Activated CD4-positive, alpha-beta T cell treated with anti-CD3 and anti-CD28 coated beads, Interleukin-10, Interleukin-2, amounts not matched to agents 100 ng/mL and 50 ng/mL, durations not matched to agents 16 hours and 8 hours (primary cell): ENCODE measurements at places on chromosomes 5 and 9.
A peak's percentile ranks its signal among the peaks of the same experiment; 100 is the strongest.

- DNase-seq: no peak
Observed at GRCh38 chr5:17304282-17304681, 86.9 kb downstream of the BASP1 start.

- no peak for DNase-seq
Observed at GRCh38 chr9:98580956-98581355, 127.8 kb downstream of the GABBR2 start.

DNA sequence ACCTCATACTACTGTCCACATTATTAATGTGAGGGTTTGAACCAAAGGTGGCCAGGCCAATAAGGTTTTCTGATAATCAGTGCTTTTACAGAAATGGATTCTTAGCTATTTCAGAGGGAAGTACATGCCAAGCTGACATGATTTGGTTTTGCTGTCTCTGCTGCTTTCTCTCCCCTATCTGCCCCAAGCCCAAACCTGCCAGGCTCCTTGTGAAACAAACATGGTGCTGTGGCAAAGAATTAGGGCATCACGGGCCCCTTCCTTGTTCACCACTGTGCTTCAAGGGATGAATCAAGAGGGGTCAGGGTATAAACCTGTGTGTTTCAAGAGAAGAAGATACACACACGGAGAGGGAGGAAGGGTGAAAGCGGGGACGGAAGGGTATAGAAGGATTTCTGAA is 41.3 kb upstream of the SMU1 start:
- no peak for DNase-seq

- no peak for DNase-seq
Observed at GRCh38 chr5:123116058-123116457, 27.0 kb downstream of the PRDM6 start.

GRCh38 chr5:116731432-116731831 is 156.8 kb upstream of the SEMA6A start:
- no peak for DNase-seq

DNA sequence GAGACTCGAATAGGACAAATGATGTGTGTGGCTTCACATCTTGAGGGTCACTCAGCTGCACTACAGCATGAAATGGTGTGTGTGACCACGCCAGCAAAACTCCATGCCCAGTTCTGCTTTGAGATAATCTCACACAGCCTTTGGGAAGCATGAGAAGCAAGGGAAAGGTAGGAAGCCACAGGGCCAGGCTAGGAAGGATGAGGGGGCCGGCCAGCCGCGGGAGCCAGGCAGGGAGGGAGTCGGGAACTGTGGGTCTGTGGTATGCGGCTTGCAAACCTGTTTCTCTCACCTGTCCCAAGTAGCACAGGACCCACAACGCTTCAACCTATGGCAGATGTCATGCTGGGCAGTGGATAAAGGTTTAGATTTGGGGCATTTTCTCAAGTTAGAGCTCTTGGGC is 142.0 kb downstream of the HSPA4 start:
- no peak for DNase-seq

GRCh38 chr5:172806897-172807672 is 27.0 kb upstream of the ERGIC1 start:
- DNase-seq: peak; percentile 95

GRCh38 chr9:133713150-133713959 is 24.8 kb downstream of the SARDH start:
- no peak for DNase-seq

DNA sequence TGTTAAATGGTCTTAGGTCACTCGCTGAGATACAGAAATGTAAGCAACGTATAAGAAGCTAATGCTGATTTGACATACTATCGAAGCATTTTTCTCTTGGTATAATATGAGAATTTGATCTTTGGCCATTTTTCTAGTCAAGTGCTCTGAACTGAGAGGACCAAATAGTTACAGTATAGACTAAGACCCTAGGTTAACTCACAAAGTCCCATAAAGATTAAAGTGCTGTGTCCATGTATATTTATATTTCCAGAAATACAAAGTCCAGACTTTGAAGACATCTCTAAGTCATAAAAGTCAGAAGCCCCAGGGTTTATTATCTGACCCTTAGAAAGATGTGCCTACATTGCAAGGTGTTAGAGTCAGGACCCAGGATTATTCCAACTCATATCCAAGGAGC is 752.4 kb upstream of the COX7C start:
- DNase-seq: no peak

DNA sequence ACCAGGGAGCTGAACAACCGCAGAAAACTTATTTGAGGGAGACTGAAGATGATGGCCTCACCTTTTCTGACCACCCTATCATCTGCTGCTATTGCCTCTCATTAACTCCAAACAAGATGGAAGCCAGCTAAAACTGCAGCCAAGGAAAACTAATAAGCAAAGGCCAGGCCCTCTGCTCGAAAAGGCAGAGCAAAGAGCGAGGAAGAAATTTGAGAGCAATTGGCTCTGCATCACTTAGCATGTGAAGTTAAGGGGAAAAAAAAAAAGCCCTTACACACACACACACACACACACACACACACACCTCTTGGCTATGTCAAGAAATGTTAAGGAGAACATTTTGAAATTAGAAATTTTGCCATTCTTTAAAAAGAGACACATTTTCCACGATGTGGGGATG is 228.1 kb upstream of the CYLC2 start:
- no peak for DNase-seq

GRCh38 chr9:93189369-93190132 is 5.6 kb downstream of the WNK2 start:
- DNase-seq: no peak

- no peak for DNase-seq
Observed at GRCh38 chr9:113596616-113597320, 133.2 kb downstream of the RGS3 start.

- no peak for DNase-seq
Observed at GRCh38 chr5:20248118-20248517, 260.1 kb upstream of the CDH18 start.

GRCh38 chr5:42570966-42571960 is 148.0 kb downstream of the GHR start:
- no peak for DNase-seq

DNA sequence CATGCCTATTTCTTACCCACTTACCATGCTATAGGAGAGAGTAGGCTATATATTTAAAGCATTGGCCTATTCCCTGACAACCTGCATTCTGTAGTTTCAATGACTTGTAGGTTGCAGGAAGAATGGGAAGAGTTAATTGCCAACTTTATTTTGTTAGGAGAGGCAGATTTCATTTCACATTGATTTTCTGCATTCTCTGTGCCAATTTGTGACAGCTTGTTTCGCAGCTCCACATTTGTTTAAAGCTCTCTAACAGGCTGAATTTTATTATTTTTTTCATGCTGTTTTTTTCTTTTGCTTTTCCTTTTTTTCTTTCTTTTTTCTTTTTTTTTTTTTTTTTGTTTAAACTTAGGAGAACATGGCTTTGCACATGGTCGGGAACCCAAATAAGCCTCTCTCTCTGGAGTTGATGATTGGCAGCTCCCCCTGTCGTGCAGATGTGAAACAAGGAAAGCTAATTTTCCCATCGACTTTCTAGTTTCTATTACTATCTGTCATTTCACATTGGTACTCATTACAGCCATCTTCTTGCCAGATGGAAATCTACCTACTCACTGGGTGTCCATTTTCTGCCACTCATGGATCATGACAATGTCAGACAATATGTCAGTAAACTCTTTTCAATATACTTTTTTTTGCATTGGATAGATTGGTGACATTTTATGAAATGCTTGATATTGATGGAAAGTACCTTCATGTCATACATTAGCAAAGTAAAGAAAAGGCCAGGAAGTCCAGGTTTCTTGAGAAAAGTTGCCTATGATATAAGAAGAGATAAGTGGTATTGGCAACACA is 223.2 kb downstream of the KCTD16 start:
- no peak for DNase-seq

- peak; percentile 2 for DNase-seq
Observed at GRCh38 chr5:112779531-112779930, 41.8 kb downstream of the APC start.

DNA sequence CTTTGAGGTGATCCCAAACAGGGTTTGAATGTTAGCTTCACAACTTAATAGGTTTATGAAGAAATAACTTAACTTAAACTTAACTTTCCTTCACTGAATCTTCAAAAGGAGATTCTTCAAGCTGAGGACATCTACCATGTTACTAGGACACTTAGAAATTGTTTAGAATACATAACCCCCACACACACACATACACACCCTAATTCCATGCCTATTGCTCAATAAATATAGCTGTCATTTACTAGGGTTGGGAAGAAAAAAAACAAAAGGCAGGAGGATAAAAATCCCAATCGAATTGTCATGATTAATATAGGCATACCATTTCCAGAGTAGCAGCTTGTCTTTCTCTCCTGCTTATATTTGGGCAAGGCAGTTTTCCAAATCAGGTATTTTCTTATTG is 68.3 kb downstream of the ALDH1A1 start:
- no peak for DNase-seq

- no peak for DNase-seq
Observed at GRCh38 chr5:2442496-2443354, 308.8 kb downstream of the IRX2 start.

DNA sequence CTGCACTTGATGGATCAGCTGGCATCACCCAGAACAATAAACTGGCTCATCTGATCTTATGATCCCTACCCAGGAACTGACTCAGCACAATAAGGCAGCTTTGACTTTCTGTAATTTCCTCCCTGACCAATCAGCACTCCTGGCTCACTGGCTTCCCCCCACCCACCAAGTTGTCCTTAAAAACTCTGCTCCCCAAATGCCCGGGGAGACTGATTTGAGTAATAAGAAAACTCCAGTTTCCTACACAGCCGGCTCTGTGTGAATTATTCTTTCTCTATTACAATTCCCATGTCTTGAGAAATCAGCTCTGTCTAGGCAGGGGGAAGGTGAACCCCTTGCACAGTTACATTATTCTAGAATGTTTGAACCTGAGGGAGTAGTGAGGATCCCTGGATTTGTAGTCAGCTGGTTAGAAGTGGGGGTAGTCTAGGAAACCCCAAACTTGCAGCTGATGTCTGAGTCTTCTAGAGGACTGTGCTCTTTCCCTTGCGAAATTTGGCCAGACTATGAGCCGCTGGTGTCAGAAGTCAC is 111.7 kb upstream of the NEK6 start:
- peak; percentile 29 for DNase-seq

GRCh38 chr5:179994583-179995323 is 76.8 kb downstream of the RNF130 start:
- DNase-seq: no peak

- DNase-seq: no peak
Observed at GRCh38 chr5:158995694-158996173, 104.0 kb downstream of the EBF1 start.

DNA sequence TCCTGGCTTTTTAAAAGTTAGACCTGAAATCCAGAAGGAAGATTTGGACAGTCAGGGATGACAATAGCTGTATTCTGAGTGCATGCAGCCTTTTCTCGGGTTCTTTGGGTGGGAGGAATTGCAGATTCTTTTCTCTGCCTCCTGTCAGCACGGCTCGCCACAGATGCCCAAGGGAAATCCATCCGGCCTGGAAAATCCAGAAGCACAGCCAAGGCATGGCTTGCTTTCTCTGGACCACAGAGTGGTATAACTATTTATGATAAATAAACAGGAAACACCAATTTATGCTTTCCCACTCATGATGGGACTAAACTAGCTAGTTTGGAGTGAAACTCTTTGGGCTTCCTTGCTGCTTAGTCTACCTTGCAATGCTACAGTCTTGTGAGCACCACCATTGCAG is 59.1 kb downstream of the C9orf152 start:
- no peak for DNase-seq

GRCh38 chr9:89243296-89244061 is 64.9 kb upstream of the SHC3 start:
- no peak for DNase-seq

- no peak for DNase-seq
Observed at GRCh38 chr5:157504053-157504452, 44.0 kb downstream of the NIPAL4 start.

GRCh38 chr5:134100283-134101091 is 14.0 kb upstream of the TCF7 start:
- DNase-seq: peak; percentile 93

DNA sequence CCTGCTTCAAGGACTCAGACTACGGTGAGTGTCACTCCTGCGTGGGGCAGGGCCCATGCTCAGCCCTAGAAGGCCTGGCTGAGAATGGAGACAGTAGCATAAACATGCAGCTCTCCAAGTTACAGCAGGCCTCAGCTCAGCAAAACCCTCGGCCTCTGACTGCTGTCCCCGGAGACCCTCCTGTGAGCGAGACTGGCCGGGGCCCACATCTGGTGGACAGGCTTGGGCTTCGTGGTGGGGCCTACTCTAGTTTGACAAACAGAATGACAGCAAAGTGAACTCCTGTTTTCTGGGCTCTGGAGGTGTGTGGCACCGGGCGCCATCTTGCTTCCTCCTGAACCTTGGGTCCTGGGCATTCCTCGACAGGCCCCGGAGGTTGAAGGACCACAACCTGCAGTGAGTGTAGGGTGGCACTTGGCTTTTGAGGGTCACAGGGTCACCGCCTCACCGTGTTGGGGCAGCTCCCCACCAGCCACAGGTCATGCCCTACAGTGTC is 97.5 kb downstream of the PHF2 start:
- DNase-seq: no peak

GRCh38 chr5:134503088-134503936 is 22.2 kb upstream of the JADE2 start:
- DNase-seq: peak; percentile 96

GRCh38 chr9:114114364-114114763 is 15.3 kb upstream of the KIF12 start:
- no peak for DNase-seq

GRCh38 chr5:142095651-142096330 is 12.8 kb upstream of the NDFIP1 start:
- DNase-seq: peak; percentile 96

GRCh38 chr5:132389585-132390286 is 20.2 kb downstream of the SLC22A5 start:
- peak; percentile 52 for DNase-seq

DNA sequence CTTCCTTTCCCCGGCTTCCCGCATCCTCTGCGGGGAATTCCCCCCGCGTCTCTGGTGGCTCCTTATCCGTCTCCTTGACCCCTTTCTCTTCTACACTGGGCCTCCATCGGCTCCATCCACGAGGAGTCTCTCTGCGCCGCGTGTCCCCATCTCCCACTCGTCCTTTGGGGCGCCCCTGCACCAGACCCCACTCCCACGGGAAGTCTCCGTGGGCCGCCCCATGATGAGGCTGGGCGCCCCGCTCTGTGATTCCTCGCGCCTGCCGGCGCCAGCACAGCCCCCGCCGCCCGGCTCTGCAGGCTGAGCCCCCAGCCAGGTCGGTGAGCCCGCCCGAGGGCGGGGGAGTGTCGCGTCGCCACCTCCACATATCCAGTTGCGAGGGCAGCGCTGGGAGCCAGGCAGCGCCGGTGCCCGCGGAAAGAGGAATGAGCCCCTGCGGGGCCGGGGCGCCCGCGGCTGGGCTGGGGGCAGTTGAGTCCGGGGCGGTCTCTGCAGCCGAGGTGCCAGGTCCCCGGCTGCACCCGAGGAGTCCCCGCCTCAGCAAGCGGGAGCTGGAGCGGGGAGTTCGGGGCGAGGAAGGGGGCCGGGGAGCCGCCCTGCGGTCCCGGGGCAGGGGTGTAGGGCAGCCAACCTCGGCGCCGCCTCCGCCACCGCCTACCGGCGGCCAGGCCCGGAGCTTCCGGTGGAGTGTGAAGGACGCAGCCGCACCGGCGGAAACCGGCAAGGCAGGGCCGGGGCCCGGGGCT is 2.1 kb upstream of the TRAF1 start:
- peak; percentile 88 for DNase-seq
